ENCODE measurements at places on chromosomes 5 and 9. TPM values are rescaled to one million over a fixed set of nuclear protein-coding genes. Genes with fewer than 3 reads are reported as not detected.

DNA sequence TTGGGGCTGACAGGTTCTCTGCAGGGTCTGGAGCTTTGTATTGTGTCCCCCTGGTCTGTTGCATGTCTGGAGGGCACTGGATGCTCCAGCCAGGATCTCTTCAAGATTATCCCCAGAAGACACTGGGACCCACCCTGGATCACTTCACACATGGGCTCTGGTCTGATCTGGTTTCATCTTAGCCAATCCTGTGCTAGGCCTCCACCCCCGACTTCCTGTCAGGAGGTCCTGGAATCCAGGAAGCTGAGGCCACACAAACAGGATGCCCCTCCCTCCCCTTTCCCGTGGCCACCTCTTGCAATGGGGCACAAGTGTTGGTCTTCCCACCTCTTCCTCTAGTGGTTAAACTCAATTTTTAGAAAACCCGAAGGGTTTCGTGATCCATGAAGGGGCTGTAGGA lies 242.6 kb upstream of the MVB12B start:
- no peak for DNase-seq
- H3K36me3 ChIP-seq = no peaks in the 10 kb centered on the region
- no peaks in the 10 kb centered on the region for H3K4me1 ChIP-seq
- no peak overlapping the region for H3K27ac ChIP-seq
- H3K27me3 ChIP-seq = peaks cover 14% of the 10 kb centered on the region
- no peak overlapping the region for H3K4me3 ChIP-seq

DNA sequence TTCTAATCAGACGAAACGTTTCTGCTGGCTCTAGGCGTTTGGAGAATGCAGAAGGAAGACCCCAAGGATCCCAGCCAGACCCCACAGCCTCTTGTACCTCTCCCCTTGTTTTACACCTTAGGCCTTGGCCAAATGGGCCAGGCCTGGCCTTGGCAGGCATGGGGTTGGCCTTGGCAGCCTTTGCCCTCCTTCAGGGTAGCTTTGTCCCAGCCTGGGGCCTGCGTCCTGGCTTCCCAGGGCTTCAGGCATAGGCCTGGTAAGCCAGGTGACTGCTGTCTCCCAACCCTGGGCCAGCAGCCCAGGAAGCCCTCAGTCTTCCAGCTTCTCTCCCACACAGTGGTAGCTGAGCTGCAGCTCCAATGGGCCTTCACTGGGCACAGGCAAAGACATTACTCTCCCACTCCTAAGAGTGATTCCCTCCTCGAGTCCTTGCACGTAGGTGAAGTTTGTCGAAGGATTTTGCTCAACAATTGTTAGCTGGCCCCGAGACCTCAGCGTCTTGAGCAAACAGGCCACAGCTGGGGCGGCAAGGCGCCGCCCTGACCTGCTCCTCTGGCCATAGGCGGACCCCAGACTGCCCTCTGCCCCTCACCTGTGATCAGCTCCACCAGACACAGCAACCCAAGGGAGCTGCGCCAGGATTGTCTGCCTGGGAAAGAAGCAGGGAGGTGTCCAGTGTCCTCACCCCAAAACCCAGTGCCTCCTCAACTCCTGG lies 1.1 kb upstream of the PITX1 start:
- H3K4me3 ChIP-seq = peak overlapping the region; percentile 79
- peaks cover 17% of the 10 kb centered on the region for H3K4me1 ChIP-seq
- DNase-seq = no peak
- H3K27me3 ChIP-seq = peaks cover 15% of the 10 kb centered on the region
- no peaks in the 10 kb centered on the region for H3K36me3 ChIP-seq

DNA sequence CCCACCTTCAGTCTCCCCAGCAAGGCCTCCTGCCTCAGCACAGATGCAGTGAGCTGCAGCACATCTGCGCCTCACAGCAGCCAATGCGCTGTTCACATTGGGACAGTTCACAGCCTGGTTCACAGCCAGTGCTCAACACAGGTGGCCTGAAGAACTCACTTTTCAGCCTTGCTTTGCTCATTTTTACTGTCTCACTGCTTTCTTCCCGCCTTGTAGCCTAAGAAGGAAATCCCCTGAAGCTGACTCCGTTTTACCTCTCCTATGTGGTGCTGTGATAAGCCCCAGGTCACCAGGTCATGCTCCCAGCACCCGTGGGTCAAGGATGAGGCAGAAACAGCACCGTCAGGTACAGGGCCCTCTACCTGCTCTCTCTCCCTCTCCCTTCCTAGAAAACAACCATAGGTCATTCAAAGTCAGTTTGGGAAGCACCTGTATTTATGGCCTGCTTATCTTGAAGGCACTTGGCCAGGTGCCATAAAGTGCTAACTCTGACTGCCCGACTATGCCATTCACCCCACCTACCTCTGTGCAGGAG lies 1.1 kb downstream of the GCNT4 start:
- H3K27me3 ChIP-seq = no peaks in the 10 kb centered on the region
- peaks cover 82% of the 10 kb centered on the region for H3K4me1 ChIP-seq
- H3K4me3 ChIP-seq = peak overlapping the region; percentile 96
- no peak for DNase-seq
- peaks cover 2% of the 10 kb centered on the region for H3K36me3 ChIP-seq

- H3K36me3 ChIP-seq = peaks cover 12% of the 10 kb centered on the region
- no peak overlapping the region for H3K27ac ChIP-seq
- no peak overlapping the region for H3K4me3 ChIP-seq
- H3K4me1 ChIP-seq = peaks cover 30% of the 10 kb centered on the region
Measured at GRCh38 chr5:14136228-14136627, 6.9 kb upstream of the TRIO start.

DNA sequence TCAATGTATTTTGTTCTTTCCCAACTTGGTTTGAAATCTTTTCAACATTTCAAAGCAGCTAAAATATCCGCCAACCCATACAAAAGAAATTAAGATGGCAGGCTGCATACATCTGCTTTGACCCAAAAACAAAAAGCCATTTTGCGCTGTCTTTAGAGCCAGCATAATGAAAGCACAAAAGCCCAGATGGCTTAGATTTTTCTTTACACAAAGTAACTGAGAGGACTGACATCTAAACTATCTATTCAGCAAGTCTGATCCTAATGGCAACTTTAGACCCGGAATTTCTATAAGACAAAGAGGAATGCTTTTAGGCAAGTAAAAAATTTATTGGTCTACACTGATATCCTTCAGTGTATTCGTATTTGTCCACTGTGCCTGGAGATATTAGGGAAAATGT lies 86.3 kb downstream of the MYO10 start:
- DNase-seq = no peak
- H3K36me3 ChIP-seq = peaks cover 15% of the 10 kb centered on the region
- H3K27me3 ChIP-seq = peaks cover 2% of the 10 kb centered on the region
- no peak overlapping the region for H3K4me3 ChIP-seq
- H3K4me1 ChIP-seq = peaks cover 46% of the 10 kb centered on the region

GRCh38 chr9:113626735-113627495 lies 163.4 kb downstream of the RGS3 start:
- peaks cover 56% of the 10 kb centered on the region for H3K4me1 ChIP-seq
- no peak overlapping the region for H3K4me3 ChIP-seq
- no peak overlapping the region for H3K27ac ChIP-seq
- H3K36me3 ChIP-seq = no peaks in the 10 kb centered on the region

CYSRT1 gene
- 0.69 TPM for total RNA-seq

ANKRD20A1 gene
- total RNA-seq = not detected

DNA sequence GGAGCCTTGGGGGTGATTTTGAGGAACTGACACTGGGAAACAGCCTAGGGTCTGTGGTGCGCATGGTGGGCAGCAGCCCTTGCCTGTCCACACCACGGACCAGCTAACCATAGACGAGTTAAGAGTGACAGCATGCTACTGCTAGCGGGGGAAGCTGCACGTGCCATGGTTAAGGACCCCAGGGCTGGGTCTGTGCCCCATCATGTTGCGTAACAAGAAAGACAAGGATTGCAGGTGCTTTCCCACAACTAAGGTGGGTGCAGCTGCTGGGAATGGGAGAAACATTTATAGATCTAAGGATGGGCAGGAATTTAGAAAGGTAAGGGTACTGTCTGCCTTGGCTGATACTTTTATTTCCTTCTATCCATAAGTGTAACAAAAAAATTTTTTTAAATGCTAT lies 17.9 kb upstream of the KCNMB1 start:
- peaks cover 6% of the 10 kb centered on the region for H3K27me3 ChIP-seq
- H3K4me1 ChIP-seq = no peaks in the 10 kb centered on the region
- no peak for DNase-seq
- no peak overlapping the region for H3K27ac ChIP-seq

GRCh38 chr5:35484241-35484640 lies 133.4 kb upstream of the SPEF2 start:
- H3K27me3 ChIP-seq = no peaks in the 10 kb centered on the region
- H3K36me3 ChIP-seq = no peaks in the 10 kb centered on the region
- DNase-seq = no peak
- H3K4me1 ChIP-seq = peaks cover 13% of the 10 kb centered on the region

CACFD1 gene
- 7.7 TPM for total RNA-seq

DNA sequence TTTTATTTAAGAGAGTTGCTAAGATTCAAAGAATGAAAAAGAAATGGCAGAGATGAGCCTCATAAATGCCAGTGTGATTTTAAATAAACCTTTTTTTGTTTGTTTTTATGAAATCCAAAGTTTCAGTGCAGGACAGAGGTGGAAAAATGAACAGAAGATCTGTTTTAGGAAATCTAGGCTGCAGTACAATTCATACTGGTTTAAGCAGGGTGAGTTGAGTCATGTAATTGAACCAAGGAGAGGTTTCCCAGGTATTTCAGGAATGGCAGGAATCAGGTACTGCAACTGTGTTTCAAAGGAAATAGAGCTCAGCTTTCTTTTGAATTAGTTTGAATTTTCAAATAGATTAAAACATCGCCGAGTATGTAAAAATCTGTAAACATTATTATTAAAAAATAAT lies 3.0 kb upstream of the ANKRD31 start:
- H3K27ac ChIP-seq = no peak overlapping the region
- DNase-seq = no peak
- no peaks in the 10 kb centered on the region for H3K36me3 ChIP-seq

GRCh38 chr9:120710110-120710981 lies 3.9 kb downstream of the MEGF9 start:
- H3K4me3 ChIP-seq = peak overlapping the region; percentile 61
- DNase-seq = no peak
- peaks cover 70% of the 10 kb centered on the region for H3K4me1 ChIP-seq
- H3K27ac ChIP-seq = peak overlapping the region; percentile 5
- peaks cover 6% of the 10 kb centered on the region for H3K36me3 ChIP-seq

GRCh38 chr9:99823681-99824377 lies 2.1 kb downstream of the NR4A3 start:
- H3K27ac ChIP-seq = peak overlapping the region; percentile 80
- H3K27me3 ChIP-seq = peaks cover 12% of the 10 kb centered on the region
- H3K4me1 ChIP-seq = peaks cover 20% of the 10 kb centered on the region
- DNase-seq = peak; percentile 4
- peak overlapping the region; percentile 99 for H3K4me3 ChIP-seq

- H3K36me3 ChIP-seq = no peaks in the 10 kb centered on the region
- H3K4me1 ChIP-seq = no peaks in the 10 kb centered on the region
- no peak overlapping the region for H3K4me3 ChIP-seq
- H3K27ac ChIP-seq = no peak overlapping the region
- DNase-seq = no peak
Measured at GRCh38 chr5:97245386-97245785, 62.3 kb upstream of the RIOK2 start.

- peaks cover 19% of the 10 kb centered on the region for H3K4me1 ChIP-seq
- DNase-seq = no peak
- peaks cover 29% of the 10 kb centered on the region for H3K27me3 ChIP-seq
- H3K4me3 ChIP-seq = no peak overlapping the region
Measured at GRCh38 chr5:88144219-88145001, 124.2 kb downstream of the TMEM161B start.

DNA sequence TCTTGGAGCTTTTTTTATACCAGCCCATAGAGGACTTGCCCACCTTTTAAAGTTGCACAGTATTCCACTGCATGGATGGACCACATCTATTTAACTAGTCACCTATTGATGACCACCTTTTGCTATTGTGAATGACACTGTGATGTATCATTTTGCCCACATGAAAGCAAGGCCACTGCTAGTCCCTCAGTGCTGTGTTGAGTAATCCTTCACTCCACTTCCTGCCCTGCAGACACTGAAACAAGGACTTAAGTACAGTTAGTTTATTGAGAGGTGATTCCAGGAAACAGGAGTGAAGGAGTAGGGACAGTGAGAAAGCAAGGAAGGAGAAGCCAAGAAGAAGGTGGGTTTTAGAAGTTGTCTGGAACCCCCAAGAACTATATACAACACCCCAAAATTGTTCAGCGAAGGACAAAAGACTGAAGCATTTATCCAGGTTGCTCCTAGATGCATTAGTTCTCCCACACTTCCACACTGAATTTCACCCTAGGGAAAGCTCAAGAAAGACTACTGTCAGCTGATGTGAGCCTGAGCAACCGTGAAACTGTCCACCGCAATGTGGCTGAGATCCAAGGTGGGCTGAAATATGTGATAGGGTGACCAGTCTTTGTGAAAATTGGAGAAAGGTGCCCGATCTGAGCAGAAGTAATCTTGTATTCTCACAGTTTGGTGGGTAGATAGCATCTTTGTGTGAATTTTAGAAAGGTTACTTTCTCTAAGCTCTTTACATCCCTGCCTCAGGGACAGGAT lies 45.2 kb upstream of the ANKRD31 start:
- 0 out of 2 replicates have a peak, but pooled peaks cover 6% of the 10 kb centered on the region for H3K4me1 ChIP-seq
- H3K27ac ChIP-seq = no peak overlapping the region
- DNase-seq = peak; percentile 5
- no peak overlapping the region for H3K4me3 ChIP-seq
- no peaks in the 10 kb centered on the region for H3K36me3 ChIP-seq

GRCh38 chr9:124342776-124343485 lies 72.3 kb downstream of the PSMB7 start:
- H3K36me3 ChIP-seq = peaks cover 17% of the 10 kb centered on the region
- H3K4me1 ChIP-seq = peaks cover 28% of the 10 kb centered on the region
- peak; percentile 89 for DNase-seq
- H3K27ac ChIP-seq = peak overlapping the region; percentile 91
- peak overlapping the region; percentile 81 for H3K4me3 ChIP-seq

DNA sequence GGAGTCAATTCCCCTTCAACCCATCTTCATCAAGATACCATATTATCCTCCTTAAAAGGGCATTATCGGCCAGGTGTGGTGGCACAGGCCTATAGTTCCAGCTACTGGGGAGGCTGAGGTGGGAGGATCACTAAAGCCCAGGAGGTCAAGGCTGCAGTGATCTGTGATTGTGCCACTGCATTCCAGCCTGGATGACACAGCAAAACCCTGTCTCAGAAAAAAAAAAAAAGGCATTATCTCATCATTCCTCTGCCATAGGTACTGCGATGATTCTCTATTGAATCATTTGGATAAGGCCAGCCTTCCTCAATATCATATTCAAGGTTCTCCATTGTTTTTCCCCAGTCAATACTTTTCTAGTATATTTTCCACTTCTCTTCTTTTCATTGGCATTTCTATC lies 39.2 kb upstream of the RAB3C start:
- no peaks in the 10 kb centered on the region for H3K36me3 ChIP-seq
- H3K27ac ChIP-seq = no peak overlapping the region
- H3K4me1 ChIP-seq = no peaks in the 10 kb centered on the region
- DNase-seq = no peak
